Muscle of leg (tissue), 16 donors: ENCODE measurements at places on chromosomes 4 and X. TPM values are rescaled to one million over a fixed set of nuclear protein-coding genes. Genes with fewer than 3 reads are reported as not detected.

GRCh38 chrX:47384502-47384901 is 14.1 kb downstream of the ZNF157 start:
- DNase-seq = peak; percentile 71

DNA sequence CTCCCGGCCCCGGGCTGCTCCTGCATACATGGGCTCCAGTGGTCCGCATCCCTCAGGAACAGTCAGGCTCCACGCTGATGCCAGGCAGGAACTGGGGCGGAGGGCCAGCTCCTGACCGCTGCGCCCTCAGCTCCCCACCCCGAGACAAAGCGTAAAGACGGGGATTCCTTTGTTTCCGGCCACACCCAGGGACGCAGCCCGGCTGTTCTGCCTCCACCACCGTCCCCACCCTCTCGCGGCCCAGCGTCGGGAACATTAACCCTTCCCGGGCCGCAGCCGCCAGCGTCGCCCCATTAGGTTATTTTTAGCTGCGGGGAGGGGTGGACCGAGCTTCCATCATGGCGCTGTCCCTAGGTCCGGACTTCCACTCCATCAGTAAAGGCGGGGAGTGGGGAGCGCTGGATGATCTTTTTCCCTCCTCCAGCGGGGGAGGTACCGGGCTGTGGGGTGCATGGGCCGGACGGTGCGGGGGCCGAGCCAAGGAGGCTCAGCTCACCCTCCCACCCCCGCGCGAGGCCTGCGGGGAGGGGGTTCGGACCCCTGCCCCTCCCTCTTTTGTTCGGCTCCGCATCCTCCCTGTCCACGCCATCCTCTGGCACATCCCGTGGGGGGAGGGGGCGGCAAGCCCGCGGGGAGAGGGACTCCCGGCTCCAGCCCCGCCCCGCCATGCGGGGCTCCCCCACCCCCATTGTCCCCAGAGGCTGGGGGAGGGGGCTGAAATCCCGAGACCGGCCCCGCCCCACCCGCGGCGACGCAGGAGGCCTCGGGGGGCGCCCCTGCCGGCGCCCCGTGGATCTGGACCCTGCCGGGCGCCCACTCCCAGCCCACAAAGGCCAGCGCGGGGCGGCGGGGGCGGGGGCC is 5.3 kb downstream of the CRMP1 start:
- DNase-seq = peak; percentile 32

DNA sequence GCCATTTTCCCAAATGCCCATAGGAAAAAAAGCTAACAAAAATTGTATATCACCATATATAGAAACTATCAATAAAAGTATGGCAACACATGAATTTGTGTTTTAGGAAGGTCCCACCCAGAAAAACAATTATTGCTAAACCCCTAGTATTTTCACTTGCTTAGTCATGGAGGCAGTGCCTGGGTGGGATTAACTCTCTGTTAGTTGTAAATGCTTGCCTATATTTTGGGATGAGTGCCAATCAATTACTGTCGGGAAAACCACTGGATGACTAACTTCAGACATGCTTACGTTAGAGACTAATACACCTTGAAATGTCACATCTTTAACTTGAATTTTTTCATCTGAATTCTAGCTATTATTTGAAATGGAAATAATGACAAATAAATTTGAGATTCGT is 33.9 kb downstream of the TMPRSS11A start:
- no peak for DNase-seq

- no peak for DNase-seq
Measured at GRCh38 chrX:152638443-152638904, 779 bp downstream of the GABRQ start.

GRCh38 chr4:48299560-48299959 is 29.9 kb upstream of the TEC start:
- no peak for DNase-seq

GRCh38 chr4:11720292-11720691 is 291.6 kb upstream of the HS3ST1 start:
- DNase-seq = peak; percentile 35

The PIR gene
- 2.4 TPM for total RNA-seq

The SHROOM3 gene
- total RNA-seq = 25.1 TPM
